Parietal lobe (tissue), 2 donors: ENCODE measurements at places on chromosomes 6 and 20. TPM values are rescaled to one million over a fixed set of nuclear protein-coding genes. Genes with fewer than 3 reads are reported as not detected.

The NKAPL gene
- total RNA-seq: 5.0 TPM

The SCRT2 gene
- total RNA-seq: 6.3 TPM

The ZNF292 gene
- 258 TPM for total RNA-seq

The DOP1A gene
- 140 TPM for total RNA-seq

The ZNF831 gene
- not detected for total RNA-seq

The TMEM14A gene
- total RNA-seq: 59.5 TPM

The C6orf58 gene
- total RNA-seq: 2.2 TPM

The DNAH8 gene
- under 0.01 TPM for total RNA-seq

The BMP5 gene
- 0.94 TPM for total RNA-seq

The TBC1D22B gene
- total RNA-seq: 10.6 TPM

The MICB gene
- total RNA-seq: 0.31 TPM

The OPRL1 gene
- total RNA-seq: 11.0 TPM
